ENCODE measurements at places on chromosomes 4 and X.

GRCh38 chr4:8525383-8526120, 54.6 kb upstream of the GPR78 start:
- DNase-seq = no peak

DNA sequence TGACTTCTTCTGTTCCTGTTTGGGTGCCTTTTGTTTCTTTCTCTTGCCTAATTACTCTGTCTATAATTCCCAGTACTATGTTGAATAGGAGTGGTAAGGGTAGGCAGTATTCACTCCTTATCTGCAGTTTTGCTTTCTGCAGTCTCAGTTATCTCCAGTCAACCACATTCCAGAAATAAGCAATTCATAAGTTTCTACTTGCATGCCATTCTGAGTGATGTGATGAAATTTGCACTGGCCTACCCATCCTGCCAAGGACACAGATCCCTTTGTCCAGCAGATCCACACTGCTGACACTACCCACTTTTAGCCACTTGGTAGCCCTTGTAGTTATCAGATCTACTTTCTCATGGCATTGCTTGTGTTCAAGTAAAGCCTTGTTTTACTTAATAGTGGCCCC, 971.6 kb upstream of the INTU start:
- no peak for DNase-seq

- DNase-seq = no peak
Observed at GRCh38 chrX:124863303-124863702, 456.4 kb upstream of the TEX13C start.

DNA sequence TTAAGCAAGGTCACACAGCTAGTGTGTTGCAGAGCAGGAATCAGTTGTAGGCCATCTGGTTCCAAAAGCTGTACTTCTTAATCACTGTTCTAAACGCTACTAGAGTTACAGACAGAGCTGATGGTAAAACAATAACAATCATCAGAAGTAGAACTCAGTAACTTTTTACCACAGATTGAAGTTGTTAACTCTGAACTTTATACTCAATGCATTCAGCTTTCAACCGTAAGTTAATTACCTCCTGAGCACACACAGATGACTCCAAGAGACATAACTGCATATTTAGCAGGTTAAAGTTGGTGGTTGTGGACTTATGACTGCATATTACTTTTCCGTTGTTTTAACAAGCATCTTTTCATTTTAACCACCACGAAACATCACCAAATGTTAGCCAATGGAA, 127.3 kb downstream of the PRSS12 start:
- DNase-seq = no peak

DNA sequence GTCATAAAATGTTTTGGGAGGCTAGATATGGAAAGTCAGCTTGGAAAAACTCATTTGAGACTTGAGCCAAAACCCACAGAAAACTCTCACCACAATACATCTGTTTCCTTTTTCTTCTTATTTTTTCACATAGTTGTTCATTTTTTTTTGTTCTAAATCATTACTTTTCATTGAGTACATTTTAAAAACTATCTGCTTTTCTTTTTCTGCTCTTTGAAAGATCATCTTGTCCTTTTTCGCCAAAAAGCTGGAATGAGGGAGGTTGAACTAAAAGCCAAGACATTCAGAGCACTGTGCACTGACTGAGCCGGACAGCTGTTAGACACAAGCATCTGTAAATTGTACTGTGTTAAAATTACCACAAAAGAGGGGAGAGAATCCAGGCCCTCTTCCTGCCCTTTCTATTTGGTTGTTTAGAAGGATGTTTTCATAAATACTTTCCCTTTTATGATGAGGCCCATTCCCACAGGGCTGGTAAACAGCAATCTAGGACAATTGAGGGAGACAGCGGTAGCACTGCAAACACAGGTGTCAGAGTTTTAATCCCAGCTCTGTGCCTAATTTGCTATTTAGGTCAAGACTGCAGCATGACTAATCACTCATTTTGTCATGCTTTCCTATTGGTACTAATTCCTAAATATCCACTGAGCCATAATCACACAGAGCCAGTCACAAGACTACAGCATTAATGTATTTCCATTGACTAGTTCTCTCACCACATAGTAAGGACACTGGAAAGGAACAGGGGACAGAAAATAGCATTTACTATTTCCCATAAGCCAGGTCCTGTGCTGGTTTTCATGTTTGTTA, 7.3 kb upstream of the RNF150 start:
- DNase-seq = no peak

DNA sequence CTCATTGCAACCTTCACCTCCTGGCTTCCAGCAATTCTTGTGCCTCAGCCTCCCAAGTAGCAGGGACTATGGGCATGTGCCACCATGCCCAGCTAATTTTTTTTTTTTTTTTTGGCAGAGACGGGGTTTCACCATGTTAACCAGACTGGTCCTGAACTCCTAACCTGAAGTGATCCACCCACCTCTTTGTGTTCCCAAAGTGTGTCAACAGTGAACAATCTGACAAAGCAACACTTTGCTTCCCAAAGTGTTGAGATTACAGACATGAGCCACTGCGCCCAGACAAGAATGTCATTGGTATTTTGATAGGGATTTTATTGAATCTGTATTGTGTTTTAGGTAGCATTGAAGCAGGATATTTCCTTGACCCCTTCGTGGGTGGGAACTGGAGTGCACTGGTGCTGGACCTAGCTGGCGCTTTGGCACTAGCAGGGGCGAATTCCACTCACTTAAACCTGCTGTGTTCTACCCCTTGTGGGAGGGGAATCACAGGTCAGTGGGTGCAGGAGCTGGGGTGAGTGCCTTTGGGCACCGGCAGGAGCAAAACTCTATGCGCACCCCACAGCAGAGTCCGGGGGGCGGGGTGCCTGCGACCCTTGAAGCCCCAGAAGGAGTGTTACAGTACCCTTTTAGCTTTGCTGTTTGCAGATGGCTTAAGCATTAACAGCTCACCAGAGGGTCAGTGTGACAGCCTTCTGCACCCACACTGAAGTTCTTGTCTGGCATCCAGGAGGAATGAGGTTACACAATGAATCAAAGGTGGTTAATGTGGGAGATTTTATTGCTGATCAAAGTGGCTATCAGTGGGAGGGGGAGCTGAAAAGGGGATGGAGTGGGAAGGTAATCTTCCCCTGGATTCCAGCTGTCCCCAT, 21.9 kb downstream of the KLF8 start:
- no peak for DNase-seq

DNA sequence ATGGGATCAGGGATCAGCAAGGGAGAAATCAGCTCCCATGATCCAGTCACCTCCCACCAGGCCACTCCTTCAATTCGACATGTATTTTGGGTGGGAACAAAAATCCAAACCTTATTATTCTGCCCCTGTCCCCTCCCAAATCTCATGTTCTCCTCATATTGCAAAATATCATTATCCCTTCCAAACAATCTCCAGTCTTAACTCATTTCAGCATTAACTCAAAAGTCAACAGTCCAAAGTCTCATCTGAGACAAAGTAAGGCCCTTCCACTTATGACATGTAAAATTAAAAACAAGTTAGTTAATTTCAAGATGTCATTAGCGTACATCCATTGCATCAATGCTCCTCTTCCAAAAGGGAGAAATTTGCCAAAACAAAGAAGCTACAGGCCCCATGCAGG, 22.0 kb downstream of the UGT2B4 start:
- no peak for DNase-seq

DNA sequence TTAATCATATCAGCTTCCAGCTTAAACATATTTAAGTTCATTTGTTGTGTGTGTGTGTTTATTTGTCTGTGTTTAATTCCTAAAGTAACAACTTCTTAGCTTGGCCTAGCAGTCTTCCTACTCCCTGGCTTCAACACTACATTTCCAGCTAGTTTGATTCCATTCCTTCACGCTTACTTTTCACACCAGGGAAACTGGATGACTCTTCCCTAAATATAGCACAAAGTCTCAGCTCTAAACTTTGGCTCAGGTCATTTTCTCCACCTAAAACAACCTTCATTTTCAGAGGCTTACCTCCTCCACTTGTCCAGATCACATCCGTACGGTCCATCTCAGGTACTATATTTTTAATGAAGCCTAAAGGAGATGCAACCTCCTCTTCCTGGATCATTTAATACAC, 94.4 kb downstream of the KCTD8 start:
- no peak for DNase-seq

DNA sequence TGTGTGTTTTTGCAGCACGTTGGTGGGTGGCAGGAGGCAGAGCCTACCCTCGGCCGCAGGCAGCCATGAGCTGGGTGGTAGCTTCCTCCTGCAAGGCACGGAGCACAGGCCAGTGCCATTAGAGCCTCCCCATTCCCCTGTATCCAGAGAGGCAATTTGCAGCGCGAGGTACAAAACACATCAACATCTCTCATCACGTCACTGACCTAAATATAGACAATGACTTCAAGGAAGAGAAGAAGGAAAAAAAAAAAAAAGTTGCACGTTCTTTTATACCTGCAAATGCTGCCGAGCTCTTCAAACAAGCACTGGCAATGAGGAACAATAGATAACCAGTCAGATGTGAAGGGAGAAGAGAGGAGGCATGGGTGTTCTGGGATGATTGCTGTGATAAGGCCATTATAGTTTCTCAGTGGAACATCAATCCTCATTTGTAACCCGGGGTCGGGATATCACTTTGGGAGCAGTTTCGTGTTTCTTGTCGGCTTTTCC, 159.9 kb downstream of the MGST2 start:
- no peak for DNase-seq

DNA sequence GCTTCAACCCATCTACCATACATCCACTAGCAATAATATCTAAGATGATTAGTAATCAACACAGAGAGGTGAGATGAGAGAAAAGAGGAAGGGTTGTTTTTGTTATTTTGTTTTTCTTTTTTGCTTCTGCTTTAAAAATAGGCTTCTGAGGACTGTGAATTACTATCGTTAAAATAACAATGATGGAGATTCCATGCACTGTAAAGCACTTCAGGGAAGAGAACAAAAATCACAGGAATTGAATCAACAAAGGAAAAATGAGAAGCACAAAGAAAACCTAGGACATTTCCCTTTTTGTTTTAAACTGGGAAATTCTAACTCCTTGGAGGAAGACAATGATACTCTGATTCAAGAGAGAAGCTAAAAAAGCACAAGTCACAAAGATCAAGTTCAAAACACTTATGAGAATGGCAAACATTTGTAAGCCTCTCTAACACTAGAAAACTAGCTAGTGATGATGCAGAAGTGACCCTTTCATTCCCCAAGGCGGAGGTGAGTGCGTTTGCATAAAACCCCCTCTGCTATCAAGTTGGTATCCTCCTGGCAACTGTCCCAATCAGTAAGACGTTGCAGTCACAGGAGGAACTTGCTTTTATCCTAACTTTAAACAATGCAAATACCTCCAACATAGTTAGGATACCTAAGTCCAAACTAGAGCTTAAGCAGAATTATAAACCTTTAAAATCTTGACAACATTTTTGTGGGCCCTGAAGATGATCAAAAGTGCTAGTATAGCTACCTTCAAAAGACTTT, 308.5 kb downstream of the CAMK2D start:
- no peak for DNase-seq

GRCh38 chr4:73707269-73707875, 33.0 kb upstream of the CXCL8 start:
- no peak for DNase-seq

GRCh38 chrX:119760026-119760877, 1.9 kb downstream of the SOWAHD start:
- DNase-seq = no peak

DNA sequence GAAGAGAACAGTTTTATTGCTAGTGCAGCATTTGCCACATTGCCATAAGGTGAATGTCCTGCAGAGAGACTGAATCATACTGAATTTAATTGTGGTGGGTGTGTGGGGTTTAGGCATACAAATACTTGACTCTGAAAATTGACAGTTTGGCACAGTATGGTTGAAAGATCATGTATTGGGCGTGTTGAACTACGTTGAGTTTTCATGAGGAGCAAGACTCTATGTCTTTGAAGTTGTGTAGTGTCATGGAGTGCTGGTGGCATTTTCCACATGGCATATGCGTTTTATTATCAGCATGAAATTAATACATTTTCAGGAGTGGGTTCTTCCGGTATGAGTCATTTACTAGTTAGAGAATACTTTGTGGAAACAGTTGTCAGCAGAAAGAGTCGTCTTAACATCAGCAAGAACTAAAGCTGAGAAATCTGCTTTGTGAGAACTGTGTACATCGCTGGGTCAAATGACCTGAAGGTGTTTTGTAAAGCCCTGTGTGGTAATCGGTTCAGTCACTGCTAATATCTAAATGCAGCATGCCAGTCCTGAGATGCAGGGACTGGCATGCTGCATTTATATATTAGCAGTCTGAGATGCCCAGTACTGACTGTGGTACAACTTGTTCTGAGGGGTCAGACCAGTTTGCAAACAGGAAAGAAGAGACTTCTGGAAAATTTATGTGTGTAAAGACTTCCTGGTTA, 50.3 kb downstream of the ARHGAP10 start:
- no peak for DNase-seq

DNA sequence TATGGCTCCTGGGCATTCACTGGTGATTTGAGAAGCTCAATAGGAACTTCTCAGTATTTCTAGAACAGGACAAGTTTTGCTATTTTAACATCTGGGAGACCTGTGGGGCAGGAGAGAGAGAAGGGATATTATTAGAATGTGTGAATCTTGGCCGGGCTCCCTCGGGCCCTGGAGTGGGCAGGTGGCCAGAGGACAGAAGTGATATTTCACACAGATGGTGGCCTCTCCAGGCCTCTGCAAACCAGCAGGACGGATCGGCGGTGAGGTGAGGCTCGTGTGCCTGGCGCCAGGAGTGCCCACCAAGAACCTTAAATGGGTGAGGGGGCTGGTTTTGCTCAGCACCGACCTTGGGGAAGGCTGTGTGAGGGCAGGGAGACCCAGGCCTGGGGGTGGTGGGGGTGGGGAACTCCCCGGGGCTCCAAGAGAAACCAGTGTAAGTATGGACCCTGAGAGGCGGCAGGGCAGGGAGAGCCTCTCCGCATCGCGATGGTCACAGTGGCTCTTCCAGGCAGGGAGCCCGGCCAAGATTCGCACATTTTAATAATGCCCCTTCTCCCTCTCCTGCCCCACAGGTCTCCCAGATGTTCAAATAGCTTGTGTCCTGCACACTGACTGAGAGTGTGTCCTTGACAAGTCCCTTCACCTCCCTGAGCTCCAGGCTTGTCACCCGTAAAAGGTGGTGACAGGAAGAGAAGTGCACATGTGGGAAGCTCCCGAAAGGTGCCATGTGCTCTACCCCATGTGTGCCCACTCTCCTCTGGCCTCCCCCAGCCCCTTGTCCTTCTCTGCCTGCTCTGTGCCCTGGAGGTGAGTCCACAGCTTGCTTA, 64.9 kb downstream of the SORCS2 start:
- no peak for DNase-seq

All from bone marrow (tissue), 2 donors.